ENCODE measurements at places on chromosomes 6 and 20. TPM values are rescaled to one million over a fixed set of nuclear protein-coding genes. Genes with fewer than 3 reads are reported as not detected.

The KLHDC3 gene
- total RNA-seq = 71.2 TPM

The RPS10 gene
- total RNA-seq = 1,684 TPM

The KIF25 gene
- total RNA-seq = not detected

The KCNB1 gene
- not detected for total RNA-seq

The METTL24 gene
- total RNA-seq = not detected

The AKAP7 gene
- total RNA-seq = 3.1 TPM

The TFAP2D gene
- total RNA-seq = not detected

The SDCBP2 gene
- total RNA-seq = 4.1 TPM

The LSM14B gene
- total RNA-seq = 42.9 TPM

The TRAPPC3L gene
- total RNA-seq = not detected

The KCNQ5 gene
- 15.3 TPM for total RNA-seq

The DPPA5 gene
- total RNA-seq = not detected

The RAB22A gene
- total RNA-seq = 16.3 TPM

The BPIFB4 gene
- total RNA-seq = not detected

The DSE gene
- total RNA-seq = 3.8 TPM

The NKAIN4 gene
- total RNA-seq = not detected

The HLA-DOB gene
- total RNA-seq = 3.6 TPM

The MCHR2 gene
- not detected for total RNA-seq

The SLPI gene
- not detected for total RNA-seq

The OR2J2 gene
- not detected for total RNA-seq

The IL20RA gene
- not detected for total RNA-seq

The PRSS35 gene
- not detected for total RNA-seq

The GABRR1 gene
- not detected for total RNA-seq

The MRPS10 gene
- 40.4 TPM for total RNA-seq

The OR12D2 gene
- not detected for total RNA-seq

The PKIG gene
- total RNA-seq = 1.4 TPM

The TMEM244 gene
- not detected for total RNA-seq

The MYLK4 gene
- 0.23 TPM for total RNA-seq

The MCCD1 gene
- total RNA-seq = not detected

The BFSP1 gene
- 0.51 TPM for total RNA-seq

The ECT2L gene
- not detected for total RNA-seq

The THEMIS gene
- 10.2 TPM for total RNA-seq

The TULP1 gene
- not detected for total RNA-seq

The STMND1 gene
- total RNA-seq = not detected

The TSBP1 gene
- not detected for total RNA-seq

The MAP1LC3A gene
- 2.4 TPM for total RNA-seq

The IL17F gene
- total RNA-seq = not detected

The ME1 gene
- total RNA-seq = not detected
